Suppressor macrophage treated with lipopolysaccharide for 1 hour (primary cell): ENCODE measurements at places on chromosomes 2 and 18.

DNA sequence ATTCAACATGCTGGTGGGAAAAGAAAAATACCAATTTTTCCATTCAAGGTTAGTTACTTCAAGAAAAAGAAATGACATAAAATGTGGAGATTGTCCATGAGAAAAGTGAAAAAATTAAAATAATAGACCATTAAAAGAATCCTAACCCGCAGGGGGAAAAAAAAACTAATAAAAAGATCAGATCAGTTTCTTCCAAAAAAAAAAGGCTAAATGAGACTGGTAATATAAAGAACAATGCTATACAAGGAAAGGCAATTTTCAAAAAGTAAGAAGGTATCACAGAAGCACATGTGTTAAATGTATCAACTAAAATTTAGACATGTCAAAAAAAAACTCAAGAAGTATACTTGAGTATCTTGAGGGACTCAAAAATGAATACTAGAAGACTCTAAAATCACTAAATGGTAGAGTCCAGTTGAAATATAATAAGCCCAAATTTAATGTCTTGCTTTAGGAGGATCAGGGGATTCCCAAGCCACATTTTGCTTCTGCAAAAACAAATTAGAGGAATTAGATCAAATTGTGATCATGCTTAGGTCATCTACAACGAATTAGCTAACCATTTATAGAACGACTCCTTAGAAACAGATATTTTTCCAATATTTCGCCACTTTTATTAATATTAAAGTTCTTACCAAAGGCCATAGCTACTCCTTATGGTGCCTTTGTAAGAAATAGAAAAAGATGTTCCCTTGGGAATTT lies 35.8 kb upstream of the GLS start:
- DNase-seq, result peak; percentile 53

GRCh38 chr18:13808294-13809042 lies 15.5 kb upstream of the MC5R start:
- DNase-seq, result no peak

DNA sequence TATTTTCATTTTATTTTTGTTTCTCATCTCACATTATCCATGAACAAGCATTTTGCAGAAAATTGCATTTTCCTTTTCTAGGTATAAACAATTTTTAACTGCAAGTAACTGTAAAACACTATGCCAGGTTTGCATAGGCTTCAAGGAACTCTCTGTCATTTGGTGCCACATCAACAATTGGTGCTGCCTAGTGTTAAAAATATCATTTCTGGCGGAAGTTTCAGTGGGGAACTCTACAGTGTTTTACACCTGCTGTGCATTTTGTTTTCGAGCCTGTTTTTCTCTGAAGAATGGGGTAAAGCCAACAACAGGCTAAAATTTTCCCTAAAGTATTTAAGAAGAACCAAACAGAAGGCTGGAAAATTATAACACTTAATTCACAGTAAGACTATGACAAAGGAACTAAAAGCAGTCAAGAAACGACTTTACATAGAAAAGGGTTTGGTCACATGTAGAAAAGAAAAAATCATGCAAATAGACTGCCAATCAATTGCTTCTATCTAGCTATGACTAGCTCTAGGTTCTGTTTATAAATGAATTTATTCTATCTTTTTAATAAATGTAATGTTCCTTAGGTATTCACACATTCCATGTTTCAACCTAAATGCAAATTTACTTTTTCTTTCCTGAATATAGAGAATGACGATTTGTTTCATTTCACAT lies 21.4 kb upstream of the FRZB start:
- DNase-seq, result no peak

GRCh38 chr2:17878281-17879136 lies at the start of gene KCNS3:
Gene KCNS3, plus strand, starts transcription at chr2:17878667. Its CDS starts 52,342 bp downstream, at chr2:17931009.
- peak; percentile 72 for DNase-seq

GRCh38 chr2:65349863-65350262 lies 82.5 kb downstream of the SPRED2 start:
- DNase-seq, result no peak

GRCh38 chr18:75265872-75266271 lies 55.3 kb downstream of the TSHZ1 start:
- DNase-seq, result no peak

GRCh38 chr2:29762239-29762638 lies 159.1 kb downstream of the ALK start:
- DNase-seq, result no peak
